Lung (tissue), 17 donors: ENCODE measurements at places on chromosomes 3 and 15. TPM values are rescaled to one million over a fixed set of nuclear protein-coding genes. Genes with fewer than 3 reads are reported as not detected.
A peak's percentile ranks its signal among the peaks of the same experiment; 100 is the strongest.

Gene RNU5B-1
- polyA plus RNA-seq: not detected

DNA sequence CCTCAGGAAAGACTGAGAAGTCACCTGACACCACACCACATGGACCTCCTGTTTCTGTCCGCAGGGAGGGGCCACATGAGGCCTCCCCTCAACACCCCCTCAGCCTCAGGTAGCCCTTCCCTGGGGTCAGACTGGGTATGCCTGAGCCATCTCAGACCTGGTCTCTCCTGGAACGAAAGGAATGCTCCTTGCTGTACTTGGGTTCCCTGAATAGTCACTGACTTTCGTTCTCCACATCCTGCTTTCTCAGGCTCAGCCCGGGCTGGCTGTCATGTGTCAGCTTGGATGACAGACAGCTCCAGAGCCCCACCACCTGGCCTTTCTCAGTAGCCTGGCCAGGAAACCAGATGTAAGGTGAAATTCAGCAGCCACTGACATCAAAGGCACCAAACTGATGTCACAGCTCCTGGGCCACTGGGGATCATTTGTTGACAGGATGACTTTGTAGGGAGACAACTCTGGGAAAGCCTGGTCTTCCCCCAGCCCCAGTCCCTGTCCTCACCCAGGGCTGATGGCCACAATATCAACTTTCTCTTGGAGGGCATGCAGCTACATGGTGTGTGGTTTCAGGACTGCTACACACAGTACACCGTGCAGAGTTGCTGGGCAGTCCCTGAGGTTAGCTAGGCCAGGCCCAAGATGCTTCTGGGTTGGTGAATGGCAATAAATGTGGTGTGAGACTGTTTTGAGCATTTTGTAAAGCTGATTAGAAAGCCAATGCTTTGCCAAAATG is 141.4 kb upstream of the MRPS22 start:
- DNase-seq: peak; percentile 45

GRCh38 chr3:151445273-151446001 is 15.4 kb downstream of the IGSF10 start:
- DNase-seq: peak; percentile 89

Gene SLC12A8
- polyA plus RNA-seq: 3.1 TPM

Gene FEM1B
- polyA plus RNA-seq: 8.1 TPM

Gene ARNT2
- 2.0 TPM for polyA plus RNA-seq

DNA sequence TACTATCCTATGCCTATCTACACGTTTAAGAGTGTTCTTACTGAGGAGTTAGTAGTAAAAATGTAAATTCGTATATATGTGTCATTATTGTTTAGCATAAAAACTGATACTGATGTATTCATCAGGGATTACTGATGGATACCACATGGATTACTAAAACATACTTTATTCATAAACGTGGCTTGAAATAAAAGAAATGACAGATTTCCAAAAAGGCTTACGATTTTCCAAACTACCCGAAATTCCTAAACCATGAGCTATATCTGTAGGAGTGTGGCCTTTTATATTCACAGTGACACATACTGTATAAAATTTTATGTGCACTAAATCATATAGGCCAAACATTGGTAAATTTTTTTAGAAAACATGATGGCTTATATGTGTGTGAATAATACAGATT is 6.9 kb downstream of the TSC22D2 start:
- no peak for DNase-seq

DNA sequence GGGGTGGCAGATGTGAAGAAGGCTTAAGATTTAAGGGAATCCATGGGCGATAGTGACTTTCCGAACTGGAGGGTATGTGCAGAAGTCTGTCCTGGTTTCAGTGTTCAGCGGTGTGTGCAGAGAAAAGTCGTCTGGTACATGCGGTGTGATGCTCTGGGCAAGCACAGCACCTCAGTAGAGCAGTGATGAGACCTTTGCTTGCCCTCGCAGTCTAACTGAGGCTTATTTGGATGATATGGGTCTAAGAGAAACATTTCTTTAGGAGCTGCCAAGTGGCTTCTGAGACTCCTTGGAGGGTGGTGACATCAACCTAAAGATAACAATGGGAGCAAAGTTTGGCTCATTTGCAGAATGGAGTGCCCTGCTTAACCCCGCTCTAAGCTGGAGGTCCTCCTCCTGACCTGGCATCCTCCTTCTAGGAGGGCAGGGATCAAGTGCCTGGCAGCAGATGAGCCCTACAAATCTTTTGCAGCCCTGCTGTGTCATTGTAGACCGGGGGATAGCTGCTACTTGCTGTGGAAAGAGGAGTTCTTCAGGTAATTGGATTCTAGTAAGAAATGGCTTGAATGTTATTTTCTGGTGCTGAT is 228.1 kb upstream of the AZI2 start:
- peak; percentile 22 for DNase-seq

Gene FANCD2OS
- not detected for polyA plus RNA-seq

DNA sequence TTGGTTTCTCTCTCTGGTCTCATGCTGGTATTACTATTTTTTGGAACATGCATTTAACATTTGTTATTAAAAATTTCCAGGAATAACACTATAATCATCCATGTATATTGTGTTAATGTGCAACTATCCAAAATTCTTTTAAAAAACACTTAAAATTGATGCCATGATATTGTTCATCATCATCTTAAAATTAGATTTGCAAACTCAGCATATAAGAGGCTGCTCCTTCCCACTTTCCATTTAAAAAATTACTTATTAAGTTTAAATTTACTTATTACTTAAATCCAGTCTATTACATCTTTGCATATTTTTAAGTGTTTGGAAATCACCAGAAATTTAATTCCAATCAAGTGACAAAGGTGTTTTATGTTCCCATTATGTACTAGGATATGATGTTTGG is 5.8 kb upstream of the ABHD17C start:
- DNase-seq: no peak

- DNase-seq: no peak
Measured at GRCh38 chr15:60899322-60899966, 329.7 kb downstream of the RORA start.

Gene ARGFX
- polyA plus RNA-seq: not detected

DNA sequence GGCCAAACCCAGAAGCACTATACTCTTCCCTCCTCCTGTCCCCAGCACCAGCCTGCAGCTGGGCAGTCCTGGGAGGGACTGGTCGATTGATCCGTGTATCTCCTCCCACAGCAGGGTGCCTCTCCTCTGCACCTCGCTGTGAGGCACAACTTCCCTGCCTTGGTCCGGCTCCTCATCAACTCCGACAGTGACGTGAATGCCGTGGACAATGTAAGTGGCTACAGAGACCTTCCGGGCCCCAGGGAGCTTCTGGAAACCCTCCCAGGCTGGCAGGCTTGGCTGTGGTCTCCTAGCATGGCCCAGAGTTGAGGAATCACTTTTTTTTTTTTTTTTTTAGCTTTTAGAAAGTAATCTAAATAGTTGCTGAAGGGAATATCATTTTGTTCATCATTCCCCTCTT is 30.7 kb downstream of the ANKDD1A start:
- DNase-seq: no peak

Gene EIF1B
- 84.6 TPM for polyA plus RNA-seq
